ENCODE measurements at places on chromosomes 12 and 14.

GRCh38 chr14:72737560-72737943 is 156.3 kb downstream of the DPF3 start:
- no peak for DNase-seq

GRCh38 chr12:50458606-50459005 is 46.2 kb upstream of the DIP2B start:
- DNase-seq, result no peak

DNA sequence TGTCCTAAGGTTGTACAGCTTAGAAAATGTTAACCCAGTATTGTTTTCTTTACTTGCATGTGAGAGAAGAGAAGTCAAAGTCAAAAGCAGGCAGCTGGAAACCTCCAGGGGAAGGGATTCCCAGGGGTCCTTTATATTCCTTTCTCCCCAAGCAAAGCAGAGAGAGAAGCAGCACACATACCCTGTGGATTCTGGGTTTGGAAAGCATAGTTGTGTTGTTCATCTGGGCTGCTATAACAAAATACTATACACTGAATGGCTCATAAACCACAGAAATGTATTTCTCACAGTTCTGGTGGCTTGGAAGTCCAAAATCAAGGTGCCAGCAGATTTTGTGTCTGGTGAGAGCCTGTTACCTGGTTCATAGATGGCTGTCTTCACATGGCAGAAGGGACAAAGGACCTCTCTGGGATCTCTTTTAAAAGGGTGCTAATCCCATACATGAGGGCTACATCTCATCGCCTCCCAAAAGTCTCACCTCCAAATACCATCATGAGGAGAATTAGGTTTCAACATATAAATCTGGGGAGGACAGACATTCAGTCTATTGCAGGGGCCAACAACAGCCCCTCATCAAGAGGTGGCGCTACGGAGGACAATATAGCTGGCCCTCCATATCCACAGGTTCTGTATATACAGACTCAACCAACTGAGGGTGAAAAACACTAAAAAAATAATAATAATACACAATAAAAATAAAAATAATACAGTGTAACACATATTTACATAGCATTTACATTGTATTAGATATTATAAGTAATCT is 19.3 kb upstream of the PCNX1 start:
- DNase-seq, result no peak

DNA sequence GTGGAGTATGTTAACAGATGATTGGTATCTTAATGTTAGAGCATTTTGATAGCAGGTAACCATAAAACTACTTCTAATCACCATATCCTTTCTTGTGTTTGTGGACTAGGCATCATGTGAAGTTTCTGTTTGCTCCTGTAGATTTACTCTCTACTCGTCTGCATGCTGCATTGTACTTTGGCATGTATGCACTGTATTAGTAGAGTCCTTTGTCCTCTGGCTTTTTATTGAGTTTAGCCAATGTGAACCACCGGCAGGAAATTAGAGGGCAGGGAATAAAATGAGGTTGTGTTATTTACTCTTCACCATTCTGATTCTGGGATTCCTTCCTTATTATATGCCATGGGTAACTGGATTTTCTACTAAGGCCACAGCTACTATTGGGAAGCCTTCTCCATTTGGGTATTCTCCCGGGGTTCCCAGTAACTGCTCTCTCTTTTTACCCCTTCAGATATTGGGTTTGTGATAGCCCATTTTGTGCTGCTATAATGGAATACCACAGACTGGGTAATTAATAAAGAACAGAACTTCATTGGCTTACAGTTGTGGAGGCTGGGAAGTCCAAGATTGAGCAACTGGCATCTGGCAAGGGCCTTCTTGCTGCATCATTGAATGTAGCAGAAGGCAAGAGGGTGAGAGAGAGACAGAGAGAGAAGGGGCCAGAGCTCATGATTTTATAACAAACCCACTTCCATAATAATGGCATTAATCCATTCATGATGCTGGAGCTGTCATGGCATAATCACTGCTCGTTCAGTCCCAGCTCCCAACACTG is 22.4 kb downstream of the FAM177A1 start:
- no peak for DNase-seq

DNA sequence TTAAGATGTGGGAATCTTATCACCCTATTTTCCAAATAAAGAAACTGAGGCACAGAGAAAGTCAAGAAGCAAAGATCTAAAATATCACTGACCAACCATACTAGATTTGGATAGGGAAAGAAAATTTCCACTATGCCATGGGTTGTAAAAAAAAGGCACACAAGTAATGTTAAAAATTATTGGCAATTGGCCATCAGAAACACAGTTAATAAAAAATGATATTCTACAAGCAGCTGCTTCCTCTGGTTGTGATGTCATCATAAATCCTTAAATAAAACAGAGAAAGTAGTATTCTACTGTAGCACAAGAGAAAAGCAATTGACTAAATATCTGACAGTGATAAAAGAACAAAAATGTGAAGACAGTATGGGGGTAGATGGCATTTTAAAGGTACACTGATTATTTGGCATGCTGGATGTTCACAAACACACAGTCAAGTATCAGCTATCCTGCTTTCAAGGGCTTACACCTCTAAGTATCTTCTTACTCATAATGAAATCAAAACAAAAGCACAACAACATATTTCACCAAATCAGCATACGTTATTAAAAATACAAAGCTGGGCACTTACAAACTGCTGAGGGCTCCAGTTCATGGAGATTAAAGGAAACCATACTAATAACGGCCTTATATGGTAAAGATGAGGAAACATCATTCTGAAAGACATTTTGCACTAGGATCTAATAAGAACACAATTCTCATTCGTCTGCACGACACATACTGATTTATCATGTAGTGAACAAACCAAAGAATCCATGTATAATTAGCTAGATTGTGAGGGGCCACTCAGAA is 45.7 kb downstream of the CORO1C start:
- no peak for DNase-seq

DNA sequence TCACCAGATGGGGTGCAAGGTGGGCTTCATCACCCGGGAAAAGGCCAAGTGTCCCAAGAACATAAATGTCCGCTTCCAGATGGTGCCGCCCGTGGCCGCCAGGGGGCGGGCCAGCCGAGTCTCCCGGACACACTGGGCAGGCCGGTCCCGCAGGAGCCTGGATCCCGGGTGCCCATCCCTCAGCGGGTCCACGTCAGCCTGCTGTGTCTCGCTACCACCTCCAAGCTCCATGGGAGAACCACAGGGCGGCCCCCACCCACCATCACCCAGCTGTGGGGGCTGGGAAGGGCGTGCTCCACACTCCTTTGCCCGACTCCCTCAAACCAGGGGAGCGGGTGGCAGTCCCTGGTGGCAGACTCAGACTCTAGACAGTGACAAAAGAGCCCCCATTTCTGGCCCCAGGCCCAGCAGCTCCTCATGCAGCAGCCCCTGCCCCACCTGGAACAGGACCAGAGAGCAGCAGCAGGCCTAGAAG is 22.0 kb upstream of the NUDT14 start:
- peak; percentile 52 for DNase-seq

DNA sequence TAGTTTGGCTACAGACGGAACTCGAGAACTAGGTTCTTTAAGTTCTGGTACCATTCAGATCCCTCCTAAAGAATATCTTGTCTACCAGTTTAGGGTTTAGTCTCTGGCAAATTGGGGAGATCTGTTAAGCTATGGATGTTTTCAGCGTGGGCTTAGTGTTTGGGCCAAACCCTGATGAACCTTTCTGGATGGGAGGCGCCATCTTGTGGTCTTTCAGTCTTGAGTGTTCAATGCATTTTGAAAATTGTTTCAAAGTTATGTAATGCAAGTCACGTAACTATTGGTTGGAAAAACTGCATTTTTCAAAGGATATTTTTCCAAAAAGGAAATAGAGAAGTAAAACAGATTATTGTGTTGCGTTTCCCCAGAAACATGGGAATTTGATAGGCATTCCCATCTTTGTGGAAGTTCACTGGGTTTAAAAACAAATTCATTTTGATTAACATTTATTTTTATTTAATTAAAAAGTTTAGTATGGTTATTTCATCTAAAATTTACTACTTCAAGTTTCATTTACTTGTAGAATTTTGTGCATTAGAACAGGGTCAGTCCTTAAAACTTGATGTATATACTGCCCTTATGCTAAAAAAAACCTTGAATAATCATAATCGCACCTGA is 169.0 kb downstream of the PRIMA1 start:
- DNase-seq, result no peak

- DNase-seq, result no peak
Measured at GRCh38 chr12:9867531-9867930, 1.6 kb downstream of the CLEC2B start.

DNA sequence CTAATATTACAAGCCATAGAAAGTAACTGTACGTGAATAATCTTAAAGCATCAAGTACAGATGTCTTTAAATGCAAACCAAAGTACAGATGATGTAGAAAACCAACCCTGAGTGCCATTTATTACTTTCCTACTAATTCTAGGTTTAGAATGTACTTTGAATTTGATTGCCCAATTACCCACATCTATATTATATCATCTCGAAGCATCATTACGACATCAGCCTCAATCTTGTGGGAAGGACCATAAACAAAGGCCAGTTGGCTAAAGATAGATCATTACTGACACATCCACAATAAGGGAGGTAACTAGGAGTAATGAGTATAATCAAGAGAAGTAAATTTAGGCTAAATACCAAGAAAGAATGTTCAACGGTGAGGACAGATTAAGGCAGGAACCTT is 478.9 kb downstream of the BCAT1 start:
- no peak for DNase-seq

GRCh38 chr14:57189070-57189469 is 79.6 kb downstream of the EXOC5 start:
- DNase-seq, result no peak

GRCh38 chr12:48768736-48769135 is 20.2 kb downstream of the ADCY6 start:
- no peak for DNase-seq

DNA sequence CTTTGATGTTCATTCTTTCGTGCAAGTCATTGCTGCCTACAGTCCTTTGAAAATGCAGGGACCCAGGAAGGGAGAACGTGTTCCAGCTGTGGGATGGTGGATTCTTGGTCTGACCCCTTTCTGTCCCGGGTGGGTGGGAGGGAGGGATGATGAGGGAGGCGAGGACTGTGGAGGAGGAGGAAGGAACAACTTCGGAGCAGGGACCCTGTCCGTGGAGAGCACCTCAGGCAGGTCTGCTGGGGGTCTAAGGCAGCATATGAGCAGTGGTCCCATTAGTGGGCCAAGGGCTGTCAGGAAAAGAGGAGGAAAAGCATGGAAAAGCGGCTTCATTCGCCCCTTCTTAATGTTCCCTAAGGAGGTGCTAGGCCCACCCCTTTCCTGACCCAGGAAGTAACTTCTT is 36.0 kb downstream of the CACNA2D4 start:
- DNase-seq, result no peak

GRCh38 chr12:113231235-113232088 is 10.2 kb downstream of the TPCN1 start:
- no peak for DNase-seq

DNA sequence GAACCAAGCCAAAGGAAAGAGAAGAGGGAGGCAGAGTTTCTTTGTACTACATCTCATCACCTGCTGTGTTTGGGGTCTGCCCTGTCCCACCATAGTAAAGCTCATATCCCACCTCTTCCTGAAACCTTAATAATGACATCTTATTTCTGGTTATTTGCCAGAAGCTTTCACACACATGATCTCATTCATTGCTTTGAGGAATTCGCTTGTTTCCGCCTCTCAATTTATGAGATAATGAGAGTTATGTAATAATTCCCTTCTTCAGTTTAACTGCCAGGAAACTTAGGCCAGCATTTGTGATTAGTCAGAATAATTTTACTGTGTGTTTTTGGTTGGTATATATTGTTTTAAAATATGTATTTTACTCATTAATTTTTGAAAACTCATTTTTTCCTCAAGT is 205.2 kb downstream of the CACNA1C start:
- DNase-seq, result no peak

- no peak for DNase-seq
Measured at GRCh38 chr12:131808744-131809371, 19.3 kb upstream of the MMP17 start.

GRCh38 chr12:64675795-64676194 is 65.5 kb downstream of the RASSF3 start:
- DNase-seq, result no peak

- no peak for DNase-seq
Measured at GRCh38 chr14:72452774-72453173, 441.1 kb downstream of the DPF3 start.

- no peak for DNase-seq
Measured at GRCh38 chr14:62138593-62138992, 376.4 kb downstream of the SNAPC1 start.

- DNase-seq, result no peak
Measured at GRCh38 chr14:74732387-74732786, 19.4 kb downstream of the FCF1 start.

GRCh38 chr14:94573475-94574277 is 7.5 kb upstream of the SERPINA5 start:
- no peak for DNase-seq

- DNase-seq, result no peak
Measured at GRCh38 chr14:91470216-91470615, 39.9 kb downstream of the PPP4R3A start.

- DNase-seq, result no peak
Measured at GRCh38 chr12:107760207-107760808, 629 bp downstream of the PRDM4 start.

- DNase-seq, result no peak
Measured at GRCh38 chr14:50489851-50490250, 42.5 kb downstream of the MAP4K5 start.

DNA sequence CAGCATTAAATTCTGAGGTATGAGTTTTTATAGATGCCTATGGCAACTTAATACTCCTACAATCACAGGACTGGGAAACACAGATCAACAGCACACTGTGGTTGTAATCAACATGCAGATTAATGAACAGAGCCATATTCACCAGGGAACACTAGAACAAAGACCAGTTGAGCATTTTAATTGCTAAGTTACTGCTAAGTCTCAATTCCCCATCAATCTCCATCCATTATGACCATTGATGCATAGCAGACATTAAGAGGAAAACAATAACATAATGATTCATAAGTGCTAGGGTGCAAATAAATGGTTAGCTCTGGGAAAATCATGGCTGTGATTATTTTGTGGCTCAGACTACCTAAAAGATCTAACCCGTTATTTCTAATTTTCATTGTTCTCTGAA is 505.6 kb downstream of the TRHDE start:
- DNase-seq, result no peak

DNA sequence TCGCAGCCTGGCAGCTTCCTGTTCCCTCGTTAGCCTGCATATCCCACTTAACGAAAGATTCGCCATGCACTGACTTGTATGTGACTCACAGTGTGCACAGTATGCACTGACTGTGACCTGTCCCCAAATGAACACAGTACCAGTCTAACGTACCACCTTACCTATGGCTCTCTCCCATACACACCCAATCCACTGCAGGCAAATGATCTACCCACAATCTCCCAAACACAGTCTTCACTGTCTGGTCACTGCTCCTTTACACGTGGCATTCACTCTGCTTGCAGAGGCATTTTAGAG is 163.5 kb upstream of the EEA1 start:
- no peak for DNase-seq

GRCh38 chr12:69566603-69567002 is 18.7 kb upstream of the CCT2 start:
- DNase-seq, result no peak

- no peak for DNase-seq
Measured at GRCh38 chr14:52877628-52878027, 73.2 kb downstream of the FERMT2 start.
